ENCODE measurements at places on chromosomes 12 and 14.
A peak's percentile ranks its signal among the peaks of the same experiment; 100 is the strongest.

DNA sequence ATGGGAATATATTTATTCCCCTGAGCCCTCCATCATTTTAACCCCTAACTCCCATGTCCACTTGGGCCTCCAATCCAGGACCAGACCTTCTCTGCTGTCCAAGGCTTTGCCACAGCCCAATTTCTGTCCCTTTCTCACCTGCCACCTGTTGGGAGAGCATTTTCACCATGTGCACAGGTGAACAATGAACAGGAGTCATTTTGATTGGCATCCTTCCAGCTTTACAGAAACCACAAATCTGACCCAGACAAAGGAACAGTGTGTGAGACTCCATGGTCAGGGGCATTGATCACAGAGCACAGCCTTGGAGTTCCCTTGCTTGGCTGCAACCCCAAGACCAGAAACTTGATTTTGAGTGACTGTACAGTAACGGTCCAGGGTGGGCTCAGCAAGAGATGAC, 91.9 kb downstream of the CRACR2A start:
- DNase-seq = no peak

DNA sequence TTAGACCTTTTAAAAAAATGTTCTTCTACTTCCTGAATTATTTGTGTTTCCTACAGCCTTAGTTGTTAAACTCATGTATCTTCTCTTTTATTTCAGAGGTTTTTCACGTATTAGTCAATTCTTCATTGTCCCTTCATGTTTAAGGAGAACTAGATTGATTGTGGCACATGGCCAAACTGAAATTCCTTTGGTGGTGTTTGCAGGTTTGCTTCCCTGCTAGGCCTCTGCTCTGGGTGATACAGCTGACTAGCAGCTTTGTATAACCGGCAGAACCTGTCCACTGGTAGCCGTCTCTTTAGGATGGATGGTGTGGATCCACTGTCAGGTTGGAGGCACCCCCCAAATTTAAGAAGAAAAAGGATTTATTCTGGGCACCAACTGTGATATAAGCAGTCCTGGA, 262.1 kb downstream of the FBXL14 start:
- DNase-seq = no peak

DNA sequence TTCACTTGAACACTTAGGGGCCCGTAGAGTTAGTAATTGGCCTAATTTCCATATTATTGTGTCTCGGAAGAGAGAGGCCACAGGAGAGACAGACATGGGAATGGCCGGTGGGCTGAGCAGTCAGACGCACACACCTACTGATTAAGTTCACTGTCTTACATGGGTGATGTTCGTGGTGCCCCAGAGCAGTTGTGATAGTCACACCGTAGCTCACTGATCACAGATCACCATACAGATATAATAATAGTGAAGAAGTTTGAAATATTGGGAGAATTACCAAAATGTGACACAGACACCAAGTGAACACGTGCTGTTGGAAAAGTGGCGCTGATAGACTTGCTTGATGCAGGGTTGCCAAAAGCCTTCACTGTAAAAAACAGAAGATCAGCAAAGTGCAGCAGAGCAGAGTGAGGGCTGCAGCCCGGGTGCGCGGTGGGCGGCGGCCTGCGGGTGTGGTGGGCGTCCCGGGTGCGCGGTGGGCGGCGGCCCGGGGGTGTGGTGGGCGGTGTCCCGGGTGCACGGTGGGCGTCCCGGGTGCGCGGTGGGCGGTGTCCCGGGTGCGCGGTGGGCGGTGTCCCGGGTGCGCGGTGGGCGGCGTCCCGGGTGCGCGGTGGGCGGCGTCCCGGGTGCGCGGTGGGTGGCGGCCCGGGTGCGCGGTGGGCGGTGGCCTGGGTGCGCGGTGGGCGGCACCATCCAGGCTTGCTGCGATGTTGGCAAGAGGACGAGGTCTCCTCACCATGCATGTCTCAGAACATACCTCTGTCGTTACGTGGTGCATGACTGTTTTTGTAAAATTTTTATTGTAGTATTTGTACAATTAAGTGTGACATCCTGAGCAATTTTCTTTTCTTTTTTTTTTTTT, 34.3 kb upstream of the TEX22 start:
- DNase-seq = peak; percentile 90

- no peak for DNase-seq
These were observed 48.4 kb upstream of the FOS start for GRCh38 chr14:75230140-75230792.

DNA sequence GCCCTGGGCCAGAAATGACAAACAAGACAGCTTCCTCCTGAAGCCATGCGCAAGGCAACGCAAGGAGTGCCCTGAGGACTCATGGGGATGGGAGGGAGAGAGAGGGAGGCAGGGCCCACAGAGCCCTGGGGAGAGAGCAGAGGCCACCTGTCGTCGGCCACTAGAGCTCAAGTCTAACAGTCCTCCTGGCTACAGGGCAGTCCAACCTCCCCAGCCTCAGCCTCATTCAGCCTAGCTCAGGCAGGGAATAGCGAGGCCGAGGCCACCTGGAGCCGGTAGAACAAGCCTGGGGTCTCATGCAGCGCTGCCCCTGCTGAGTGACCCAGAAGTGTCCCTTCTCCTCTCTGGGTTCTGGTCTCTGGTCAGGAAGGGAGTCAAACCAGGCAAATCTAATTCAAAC, 69.5 kb downstream of the BCL11B start:
- DNase-seq = no peak

GRCh38 chr14:21937996-21938395, 264.4 kb upstream of the OR4E1 start:
- DNase-seq = no peak

DNA sequence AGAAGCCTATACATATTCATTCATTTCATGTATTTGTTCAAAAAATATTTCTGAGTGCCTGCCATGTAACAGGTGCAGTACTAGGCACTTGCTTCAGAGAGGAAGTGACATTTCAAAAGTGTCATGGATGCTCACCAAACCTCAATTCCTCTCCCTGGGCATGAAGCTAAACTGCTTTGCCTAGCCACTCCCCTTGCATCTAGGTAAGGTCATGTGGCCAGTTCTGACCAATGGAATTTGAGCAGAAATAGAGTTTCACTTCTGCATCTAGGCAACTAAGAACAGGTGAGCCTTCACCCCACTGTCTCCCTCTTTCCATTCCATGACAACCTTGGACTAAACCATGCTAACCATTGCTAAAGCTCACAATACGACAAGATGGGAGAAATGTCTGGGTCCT, 27.6 kb downstream of the TC2N start:
- DNase-seq = no peak

All from D341Med (cell line).